HAP-1 (cell line): ENCODE measurements at places on chromosomes 2 and 18.

- DNase-seq = no peak
These were observed 144.1 kb downstream of the ZFP36L2 start for GRCh38 chr2:43082111-43082894.

GRCh38 chr2:71611781-71612527 lies 158.6 kb downstream of the DYSF start:
- DNase-seq = no peak

GRCh38 chr2:233349005-233349998 lies 5.0 kb upstream of the DGKD start:
- no peak for DNase-seq

DNA sequence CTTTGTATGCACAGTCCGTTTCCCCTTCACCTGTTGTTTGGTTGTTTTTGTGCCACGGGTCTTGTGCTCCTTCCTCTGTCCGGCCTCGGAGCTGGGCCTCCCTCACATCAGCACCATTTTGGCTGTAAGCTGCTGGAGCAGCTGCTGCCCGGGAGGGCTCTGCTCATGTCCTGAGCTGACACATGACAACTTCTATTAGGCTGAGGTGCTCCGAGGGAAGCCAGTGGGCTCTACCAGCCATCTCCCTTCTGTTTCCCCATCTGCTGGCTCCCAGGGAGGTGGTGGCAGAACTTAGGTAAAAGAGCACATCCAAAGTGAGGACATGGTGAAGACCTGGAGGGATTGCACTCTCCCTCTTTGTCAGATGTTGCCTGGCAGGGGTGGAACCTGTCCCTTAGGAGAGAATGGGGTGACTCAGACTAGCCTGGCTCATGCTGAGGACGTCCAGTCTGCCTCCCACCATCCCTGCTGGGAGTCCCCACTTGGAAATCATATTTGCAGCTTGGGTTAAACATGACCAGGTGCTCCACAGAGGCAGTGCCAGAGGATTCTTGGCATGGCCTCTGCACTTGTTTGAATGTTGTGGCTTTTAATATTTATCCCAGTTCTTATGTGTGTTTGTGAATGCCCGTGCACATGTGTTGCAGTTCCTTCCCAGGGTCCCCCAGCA lies 49.8 kb upstream of the TNP1 start:
- DNase-seq = no peak
